ENCODE measurements at places on chromosomes 7 and 10. TPM values are rescaled to one million over a fixed set of nuclear protein-coding genes. Genes with fewer than 3 reads are reported as not detected.

GRCh38 chr7:91847876-91848588, 32.5 kb downstream of the MTERF1 start:
- H3K27ac ChIP-seq = no peak overlapping the region
- no peaks in the 10 kb centered on the region for H3K36me3 ChIP-seq
- DNase-seq = no peak
- no peaks in the 10 kb centered on the region for H3K4me1 ChIP-seq
- H3K4me3 ChIP-seq = no peak overlapping the region
- H3K27me3 ChIP-seq = no peaks in the 10 kb centered on the region

- no peak overlapping the region for H3K27ac ChIP-seq
- H3K27me3 ChIP-seq = no peaks in the 10 kb centered on the region
- no peak for DNase-seq
- no peaks in the 10 kb centered on the region for H3K36me3 ChIP-seq
- H3K4me1 ChIP-seq = no peaks in the 10 kb centered on the region
These were observed 481 bp downstream of the SFTPA2 start for GRCh38 chr10:79559726-79560125.

GRCh38 chr7:99498546-99498944, 1.5 kb downstream of the ZNF394 start:
- H3K4me3 ChIP-seq = peak overlapping the region; percentile 85
- H3K27ac ChIP-seq = peak overlapping the region; percentile 97
- peaks cover 30% of the 10 kb centered on the region for H3K4me1 ChIP-seq
- peaks cover 28% of the 10 kb centered on the region for H3K36me3 ChIP-seq

GRCh38 chr7:151276666-151277590, 28.4 kb upstream of the SMARCD3 start:
- peak overlapping the region; percentile 50 for H3K4me3 ChIP-seq
- H3K36me3 ChIP-seq = no peaks in the 10 kb centered on the region
- DNase-seq = peak; percentile 78
- H3K27me3 ChIP-seq = peaks cover 2% of the 10 kb centered on the region
- H3K4me1 ChIP-seq = peaks cover 27% of the 10 kb centered on the region
- H3K27ac ChIP-seq = peak overlapping the region; percentile 51

- no peak for DNase-seq
- H3K36me3 ChIP-seq = peaks cover 9% of the 10 kb centered on the region
- H3K27me3 ChIP-seq = no peaks in the 10 kb centered on the region
- H3K4me1 ChIP-seq = peaks cover 11% of the 10 kb centered on the region
- H3K4me3 ChIP-seq = no peak overlapping the region
These were observed 66.3 kb downstream of the KLHDC10 start for GRCh38 chr7:130136579-130137167.

DNA sequence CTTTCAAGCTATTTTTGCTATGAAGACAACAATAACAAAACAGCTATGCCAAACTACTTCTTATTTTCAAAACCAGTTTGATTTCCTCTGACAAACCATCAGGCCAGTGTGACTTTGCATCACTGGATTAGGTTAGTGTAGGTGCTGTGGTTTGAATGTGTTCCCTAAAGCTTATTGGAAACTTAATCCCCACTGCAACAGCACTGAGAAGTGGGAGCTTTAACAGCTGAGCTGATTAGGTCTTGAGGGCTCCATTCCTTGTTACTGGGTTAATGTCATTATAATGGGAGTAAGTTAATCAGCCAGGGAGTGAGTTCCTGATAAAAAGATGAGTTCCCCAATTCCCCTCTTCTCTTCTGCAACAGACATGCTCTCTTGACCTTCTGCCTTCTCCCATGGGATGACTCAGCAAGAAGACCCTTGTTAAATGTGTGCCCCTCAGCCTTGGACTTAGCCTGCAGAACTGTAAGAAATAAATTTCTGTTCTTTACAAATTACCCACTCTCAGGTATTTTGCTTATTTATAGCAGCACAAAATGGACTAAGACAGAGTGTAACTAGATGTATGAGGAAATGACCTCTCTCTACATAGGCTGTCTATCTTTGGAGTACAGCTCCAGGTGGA, 186.8 kb downstream of the CTTNBP2 start:
- H3K27me3 ChIP-seq = no peaks in the 10 kb centered on the region
- no peak overlapping the region for H3K4me3 ChIP-seq
- DNase-seq = no peak
- no peaks in the 10 kb centered on the region for H3K4me1 ChIP-seq
- no peaks in the 10 kb centered on the region for H3K36me3 ChIP-seq
- no peak overlapping the region for H3K27ac ChIP-seq

GRCh38 chr7:24835643-24836042, 78.4 kb upstream of the GSDME start:
- no peaks in the 10 kb centered on the region for H3K36me3 ChIP-seq
- no peaks in the 10 kb centered on the region for H3K27me3 ChIP-seq
- H3K27ac ChIP-seq = no peak overlapping the region
- DNase-seq = no peak

DNA sequence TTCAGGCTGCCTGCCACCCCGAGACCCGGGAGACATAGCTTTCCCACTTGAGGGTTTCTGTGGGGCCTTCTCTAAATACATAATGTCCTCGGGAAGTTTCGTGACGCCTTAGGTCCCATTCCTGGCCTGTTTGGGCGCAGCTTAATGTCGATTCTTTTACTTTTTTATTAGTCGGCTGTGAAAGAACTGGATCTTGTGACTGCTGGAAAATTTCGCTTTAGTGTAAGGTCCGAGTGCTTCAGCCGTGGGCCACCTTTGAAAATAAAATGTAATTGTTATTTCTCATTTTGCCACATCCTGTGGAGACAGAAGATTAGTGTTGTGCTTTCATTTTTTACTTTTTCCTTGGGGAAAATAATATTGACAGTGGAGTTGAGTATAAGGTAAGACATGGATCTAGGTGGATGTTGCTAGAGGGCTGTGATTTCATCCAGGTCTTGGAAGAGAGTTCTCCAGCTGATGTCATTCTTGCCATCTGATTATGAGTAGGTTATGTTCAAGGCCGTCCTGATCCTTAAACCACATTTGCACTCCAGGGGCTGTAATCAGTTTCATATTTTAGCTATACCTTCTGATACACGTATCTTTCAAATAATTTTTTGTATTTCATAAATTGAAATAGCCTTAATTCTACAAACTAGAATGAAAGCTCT, 830 bp downstream of the RAB18 start:
- H3K27me3 ChIP-seq = no peaks in the 10 kb centered on the region
- peak overlapping the region; percentile 94 for H3K27ac ChIP-seq
- H3K36me3 ChIP-seq = no peaks in the 10 kb centered on the region

DNA sequence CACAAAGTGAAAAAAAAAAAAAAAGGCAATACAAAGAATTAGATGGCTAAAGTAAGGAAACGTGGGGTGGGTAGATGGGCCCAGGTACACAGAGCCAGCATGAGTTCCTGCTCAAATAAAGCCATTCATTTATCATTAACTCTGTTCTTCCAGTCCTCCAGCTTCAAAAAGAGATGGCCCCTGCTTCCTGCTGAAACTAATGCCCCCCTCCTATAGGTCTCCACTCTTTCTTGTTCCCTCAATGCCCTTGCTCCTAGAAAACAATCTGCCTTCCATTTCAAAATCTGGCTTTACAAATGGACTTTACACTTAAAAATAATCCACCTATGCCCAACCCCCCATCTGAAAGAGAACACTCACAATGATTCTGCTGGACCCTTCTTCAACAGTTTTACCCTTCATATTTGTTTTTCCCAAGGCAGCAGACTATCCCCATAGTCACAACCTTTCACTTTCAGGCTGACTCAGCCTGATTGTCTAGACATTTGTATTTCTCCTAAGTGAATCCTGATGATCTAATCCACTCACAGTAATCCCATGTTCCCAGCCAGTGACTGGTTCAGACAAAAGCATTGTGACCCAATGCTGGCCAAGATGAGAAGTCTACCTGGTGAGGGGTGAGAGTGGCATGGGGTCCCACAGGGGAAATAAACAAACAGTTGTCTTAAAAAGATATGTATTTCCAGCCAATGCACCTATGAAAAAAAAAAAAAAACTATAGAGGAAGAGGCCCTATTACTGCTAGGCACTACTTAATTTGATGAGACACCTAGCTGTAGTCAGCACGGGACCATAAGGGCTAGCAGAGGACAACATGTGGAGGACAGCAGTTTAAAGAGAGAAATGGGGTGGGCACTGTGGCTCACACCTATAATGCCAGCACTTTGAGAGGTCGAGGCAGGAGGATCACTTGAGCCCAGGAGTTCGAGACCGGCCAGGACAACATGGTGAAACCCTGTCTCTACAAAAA, 74.6 kb upstream of the GRID1 start:
- no peaks in the 10 kb centered on the region for H3K4me1 ChIP-seq
- H3K27ac ChIP-seq = no peak overlapping the region
- DNase-seq = no peak

- H3K4me1 ChIP-seq = no peaks in the 10 kb centered on the region
- H3K27me3 ChIP-seq = no peaks in the 10 kb centered on the region
- no peak for DNase-seq
These were observed 214.2 kb downstream of the CCDC3 start for GRCh38 chr10:12787297-12787696.

GRCh38 chr7:96328016-96328415, 6.1 kb upstream of the SLC25A13 start:
- no peaks in the 10 kb centered on the region for H3K36me3 ChIP-seq
- no peaks in the 10 kb centered on the region for H3K27me3 ChIP-seq
- no peak overlapping the region for H3K27ac ChIP-seq
- no peaks in the 10 kb centered on the region for H3K4me1 ChIP-seq
- DNase-seq = no peak

DNA sequence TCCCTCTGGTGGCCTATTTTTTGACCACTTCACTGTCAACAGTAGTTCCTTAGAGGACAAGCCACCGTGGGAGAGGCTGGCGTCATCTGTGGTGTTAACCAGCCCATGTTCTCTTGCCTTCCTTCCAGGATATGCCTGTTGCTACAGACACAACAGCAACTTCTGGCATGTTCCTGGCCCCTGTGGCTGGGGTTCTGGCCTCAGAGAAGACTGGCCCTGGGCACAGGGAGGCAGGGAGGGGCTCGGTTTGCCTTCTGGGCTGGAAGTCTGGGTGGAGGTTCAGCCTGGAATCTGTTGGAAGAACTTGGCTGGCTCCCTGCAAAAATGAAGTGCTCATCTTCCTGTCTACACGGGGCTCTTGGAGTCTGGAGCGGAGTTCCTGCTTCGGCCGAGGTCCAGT, 25.7 kb downstream of the GOLGA7B start:
- H3K4me1 ChIP-seq = no peaks in the 10 kb centered on the region
- no peak overlapping the region for H3K4me3 ChIP-seq
- peak; percentile 54 for DNase-seq
- no peaks in the 10 kb centered on the region for H3K36me3 ChIP-seq
- peaks cover 5% of the 10 kb centered on the region for H3K27me3 ChIP-seq
- H3K27ac ChIP-seq = no peak overlapping the region

DNA sequence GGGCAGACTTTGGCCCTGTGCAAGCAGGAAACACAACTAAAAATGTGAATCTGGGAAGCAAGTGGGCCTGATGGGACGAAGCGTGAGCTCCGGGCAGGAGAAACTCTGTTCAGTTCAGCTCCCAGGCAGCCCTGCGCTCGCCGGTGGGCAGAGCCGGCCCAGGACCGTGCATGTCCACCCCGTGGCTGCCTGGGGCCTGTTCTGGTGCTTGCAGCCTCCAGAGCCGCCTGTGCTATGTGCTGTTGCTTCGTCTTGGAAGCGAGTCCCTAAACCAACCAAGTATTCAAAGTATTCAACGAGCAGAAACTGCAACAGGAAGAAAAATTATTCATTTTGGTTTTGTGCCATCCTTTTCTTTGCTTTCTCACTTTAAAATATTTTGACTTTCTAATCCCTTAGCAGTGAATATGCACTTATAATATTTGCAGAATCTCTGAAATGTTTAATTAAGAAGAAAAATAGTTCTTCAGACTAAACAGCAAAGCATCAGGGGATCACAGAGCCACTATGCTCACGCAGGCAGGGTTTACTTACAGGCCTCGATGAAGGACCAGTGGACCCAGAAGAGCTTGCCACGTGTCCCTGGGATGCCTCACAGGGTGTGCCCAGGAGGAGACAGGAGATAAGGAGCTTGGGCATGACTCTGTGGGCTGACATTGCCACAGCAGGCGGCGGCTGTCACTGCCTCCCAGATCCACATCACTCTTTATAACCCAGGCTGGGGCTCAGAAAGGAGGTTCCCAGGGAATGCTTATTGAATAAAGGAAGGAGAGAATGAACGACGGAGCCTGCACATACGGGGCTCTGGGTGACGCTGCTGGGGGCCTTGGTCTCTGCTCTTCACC, 45.6 kb downstream of the VIPR2 start:
- H3K4me1 ChIP-seq = peaks cover 25% of the 10 kb centered on the region
- no peaks in the 10 kb centered on the region for H3K36me3 ChIP-seq
- DNase-seq = peak; percentile 75
- no peaks in the 10 kb centered on the region for H3K27me3 ChIP-seq
- H3K27ac ChIP-seq = peak overlapping the region; percentile 87

DNA sequence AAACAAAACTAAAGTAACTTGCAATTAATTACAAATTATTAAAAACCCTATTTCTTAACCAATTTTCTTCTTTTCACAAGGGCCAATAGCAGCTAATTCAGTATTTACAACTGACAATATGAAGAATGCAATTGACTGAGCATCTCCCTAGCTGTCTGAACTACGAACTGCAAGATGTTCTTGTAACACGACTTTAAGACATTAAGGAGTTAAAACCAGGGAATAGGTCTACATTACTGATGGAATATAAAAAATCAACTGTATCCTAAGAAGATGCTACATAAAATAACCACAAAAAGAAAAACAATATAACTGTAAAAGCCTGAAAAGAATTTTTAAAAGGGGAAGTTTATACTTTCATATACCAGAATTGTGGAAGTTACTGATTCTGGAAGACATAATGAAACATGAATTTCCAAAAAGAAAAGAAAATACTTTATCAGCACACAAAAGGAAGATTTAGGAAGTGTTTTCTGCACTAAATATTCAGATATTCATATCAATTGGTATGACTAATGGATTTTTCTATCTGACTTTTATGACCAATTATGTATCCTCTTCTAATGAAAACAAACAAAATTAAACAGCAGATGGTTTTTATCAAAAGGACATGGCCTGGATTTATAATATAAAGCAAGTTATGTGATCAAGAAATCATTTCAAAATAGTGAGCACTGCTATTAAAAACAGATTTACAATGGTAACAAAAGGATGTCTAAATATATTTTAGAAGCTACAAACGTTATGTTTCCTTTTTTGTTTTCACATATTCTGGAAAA, 1.6 kb downstream of the GPR22 start:
- no peak overlapping the region for H3K4me3 ChIP-seq
- peaks cover 6% of the 10 kb centered on the region for H3K4me1 ChIP-seq

TMEM176A gene
- total RNA-seq = 20.4 TPM

H2BK1 gene
- total RNA-seq = not detected

CDK14 gene
- total RNA-seq = 14.3 TPM

CHN2 gene
- 12.9 TPM for total RNA-seq

SPDYE16 gene
- not detected for total RNA-seq

SLC26A3 gene
- 4.8 TPM for total RNA-seq

AKR1E2 gene
- 12.0 TPM for total RNA-seq

ENTPD1 gene
- 112 TPM for total RNA-seq

Data from sigmoid colon (tissue), 7 donors.